Large intestine (tissue), 12 donors: ENCODE measurements at places on chromosomes 3 and 15.

GRCh38 chr3:115989684-115990421 lies 366.5 kb downstream of the GAP43 start:
- no peak for DNase-seq

DNA sequence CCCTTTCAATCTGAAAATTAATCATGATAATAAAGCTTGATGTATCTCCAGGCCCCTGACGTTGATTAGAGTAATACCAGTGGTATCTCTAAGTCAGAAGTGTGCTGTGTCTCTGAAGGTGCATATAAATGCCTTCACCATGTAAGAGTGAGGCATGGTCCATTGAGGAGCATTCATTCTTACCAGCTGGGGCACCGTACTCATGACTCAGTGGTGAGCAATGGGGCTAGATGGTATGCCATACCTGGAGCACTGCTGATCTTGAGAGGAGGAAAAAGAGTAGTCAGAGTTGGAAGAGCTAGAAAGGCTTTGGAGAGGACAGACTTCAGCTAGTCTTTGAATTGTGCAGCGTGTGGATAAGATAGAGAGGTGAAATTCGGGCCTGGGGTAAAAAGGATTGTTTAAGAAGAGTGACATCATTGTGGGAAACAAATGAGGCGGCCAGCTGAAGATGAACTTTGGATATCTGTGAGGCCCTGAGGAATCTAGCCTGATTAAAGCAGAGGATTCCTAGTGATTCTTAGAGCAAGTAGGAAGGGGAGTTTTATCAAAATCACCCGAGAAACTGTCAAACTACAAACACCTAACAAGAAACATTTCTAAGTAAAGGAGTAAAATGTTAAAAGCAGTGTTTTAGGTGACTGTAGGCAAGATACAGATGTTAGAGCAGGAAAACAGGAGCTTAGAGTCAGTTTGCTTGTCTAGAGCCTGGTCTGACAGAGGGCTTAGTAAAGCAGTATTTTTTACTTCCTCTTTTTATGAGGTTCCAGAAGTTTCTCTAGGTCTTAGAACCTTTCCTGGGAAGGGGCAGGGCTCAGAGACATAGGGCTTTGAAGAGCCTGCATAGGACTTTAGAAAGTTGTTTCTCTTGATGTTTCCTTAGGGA lies 13.6 kb downstream of the TMOD3 start:
- peak; percentile 92 for DNase-seq

DNA sequence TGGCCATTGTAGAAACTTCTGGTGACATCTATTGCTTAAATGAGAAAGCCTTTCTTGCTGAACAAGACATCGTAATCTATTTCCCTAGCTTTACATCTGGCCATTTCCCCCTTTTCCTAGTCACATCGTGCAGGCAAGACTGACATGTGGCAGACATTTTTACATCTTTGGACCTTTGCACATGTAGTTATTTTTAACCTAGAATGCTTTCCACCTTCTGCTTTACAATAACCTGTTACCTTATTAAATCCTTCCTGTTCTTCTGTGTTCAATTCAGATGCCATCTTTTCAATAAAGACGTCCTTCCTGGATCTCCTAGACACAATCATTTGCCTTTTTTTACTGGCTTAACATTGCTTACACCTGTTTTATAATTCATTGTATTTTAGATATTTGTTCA lies 343.3 kb downstream of the DIPK2A start:
- DNase-seq, result no peak

DNA sequence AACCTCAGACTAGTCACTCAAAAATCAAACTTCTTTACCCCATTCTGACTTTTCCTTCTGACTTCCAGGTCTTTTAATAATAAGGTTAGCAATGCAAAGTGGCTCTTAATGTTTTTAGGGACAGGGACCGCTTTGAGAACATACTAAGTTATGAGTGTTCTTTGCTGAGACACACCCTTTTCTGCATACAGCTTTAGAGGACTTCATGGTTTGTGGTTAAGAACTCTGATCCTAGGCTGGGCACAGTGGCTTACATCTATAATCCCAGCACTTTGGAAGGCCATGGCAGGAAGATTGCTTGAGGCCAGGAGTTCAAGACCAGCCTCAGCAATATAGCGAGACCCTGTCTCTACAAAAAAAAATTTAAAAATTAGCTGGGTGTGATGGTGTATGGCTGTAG lies 85.8 kb upstream of the CACNA2D3 start:
- no peak for DNase-seq
